ENCODE measurements at places on chromosomes 5 and 9.
A peak's percentile ranks its signal among the peaks of the same experiment; 100 is the strongest.

GRCh38 chr5:16539169-16539666 is 73.6 kb upstream of the ZNF622 start:
- peak; percentile 63 for DNase-seq

GRCh38 chr9:92650839-92651621 is 18.9 kb downstream of the IPPK start:
- DNase-seq: peak; percentile 43

GRCh38 chr9:84785792-84786547 is 116.4 kb downstream of the NTRK2 start:
- DNase-seq: no peak

DNA sequence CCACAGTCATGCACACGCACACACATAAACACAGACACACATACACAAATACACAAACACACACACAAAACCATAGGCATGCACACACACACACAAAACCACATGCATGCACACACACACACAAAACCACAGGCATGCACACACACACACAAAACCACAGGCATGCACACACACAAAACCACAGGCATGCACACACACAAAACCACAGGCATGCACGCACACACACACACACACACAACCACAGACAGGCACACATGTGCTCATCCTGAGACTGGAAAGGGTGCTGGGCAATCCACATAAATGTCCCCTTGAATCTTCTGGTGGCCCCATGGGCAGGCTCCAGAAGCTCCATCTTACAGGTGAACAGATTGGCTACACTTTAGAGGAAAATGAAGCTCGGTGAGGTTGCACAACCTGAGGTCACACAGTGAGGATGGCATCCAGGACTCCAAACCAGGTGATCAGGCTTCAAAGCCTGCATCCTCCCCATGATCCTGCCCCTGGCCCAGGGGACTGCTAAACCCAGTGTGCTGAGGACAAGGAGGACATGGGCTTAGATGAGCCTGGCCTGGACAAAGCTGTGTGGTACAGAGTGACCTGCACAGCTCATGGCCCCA is 144.8 kb downstream of the GADD45G start:
- DNase-seq: no peak

DNA sequence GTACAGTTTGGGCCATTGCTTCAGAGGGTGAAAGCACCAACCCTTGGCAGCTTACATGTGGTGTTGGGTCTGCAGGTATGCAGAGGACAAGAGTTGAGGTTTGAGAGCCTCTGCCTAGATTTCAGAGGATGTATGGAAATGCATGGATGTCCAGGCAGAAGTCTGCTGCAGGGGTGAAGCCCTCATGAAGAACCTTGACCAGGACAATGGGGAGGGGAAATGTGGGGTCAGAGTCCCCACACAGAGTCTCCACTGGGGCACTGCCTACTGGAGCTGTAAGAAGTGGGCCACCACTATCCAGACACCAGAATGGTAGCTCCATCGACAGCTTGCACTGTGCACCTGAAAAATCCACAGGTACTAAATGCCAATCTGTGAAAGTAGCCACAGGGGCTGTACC is 113.6 kb upstream of the SPATA31C2 start:
- no peak for DNase-seq

DNA sequence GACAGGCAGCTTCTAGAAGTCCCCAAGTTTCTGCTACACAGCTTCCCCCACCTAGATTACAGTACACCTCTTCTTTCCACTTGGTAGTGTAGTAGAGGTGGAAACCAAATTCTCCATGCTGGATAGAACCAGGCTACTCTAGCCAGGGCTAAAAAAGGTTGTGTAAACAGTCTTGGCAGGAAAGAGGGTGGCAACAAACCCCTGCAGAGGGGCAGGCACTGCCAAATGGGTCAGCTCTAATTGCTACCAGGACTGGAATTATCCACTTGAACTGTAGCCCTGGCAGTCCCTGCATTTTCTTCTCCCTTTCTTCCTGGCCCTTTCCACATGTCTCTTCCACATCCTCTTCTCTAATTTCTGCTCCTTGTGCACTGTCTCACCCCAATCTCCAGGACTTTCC is 24.8 kb downstream of the RANBP3L start:
- DNase-seq: no peak

DNA sequence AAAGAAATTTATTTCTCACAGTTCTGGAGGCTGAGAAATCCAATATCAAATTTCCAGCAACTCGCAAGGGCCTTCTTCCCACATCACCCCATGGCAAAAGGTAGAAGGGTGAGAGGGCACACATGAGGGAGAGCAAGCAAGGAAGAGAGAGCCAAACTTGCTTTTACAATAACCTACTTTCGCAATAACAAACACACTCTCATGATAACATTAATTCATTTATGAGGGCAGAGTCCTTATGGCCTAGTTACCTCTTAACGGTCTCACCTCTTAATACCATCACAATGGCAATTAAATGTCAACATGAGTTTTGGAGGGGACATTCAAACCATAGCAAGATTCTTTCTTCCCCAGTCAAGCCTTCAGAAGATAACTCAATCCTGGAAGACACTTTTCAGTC is 11.6 kb upstream of the HRH2 start:
- no peak for DNase-seq

GRCh38 chr5:126675338-126675737 is 74.6 kb downstream of the PHAX start:
- DNase-seq: no peak

DNA sequence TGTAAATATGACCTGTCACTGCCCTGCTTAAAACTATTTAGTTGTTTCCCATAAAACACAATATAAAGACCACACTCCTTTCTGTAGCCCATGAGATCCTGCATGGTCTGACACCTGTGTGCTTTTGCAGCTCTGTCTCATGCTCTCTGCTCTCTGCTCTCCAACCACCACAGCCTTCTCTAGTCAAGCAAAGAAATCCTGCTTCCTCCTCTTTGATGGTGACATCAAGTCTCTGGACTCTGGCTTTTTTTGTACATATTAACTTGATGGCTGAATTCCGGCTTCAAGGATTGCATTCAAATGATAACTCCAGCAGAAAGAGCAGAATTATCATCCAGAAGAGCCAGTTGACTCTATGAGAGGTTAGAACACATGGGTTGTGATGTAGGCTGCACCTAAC is 58.2 kb downstream of the CHSY3 start:
- DNase-seq: no peak

DNA sequence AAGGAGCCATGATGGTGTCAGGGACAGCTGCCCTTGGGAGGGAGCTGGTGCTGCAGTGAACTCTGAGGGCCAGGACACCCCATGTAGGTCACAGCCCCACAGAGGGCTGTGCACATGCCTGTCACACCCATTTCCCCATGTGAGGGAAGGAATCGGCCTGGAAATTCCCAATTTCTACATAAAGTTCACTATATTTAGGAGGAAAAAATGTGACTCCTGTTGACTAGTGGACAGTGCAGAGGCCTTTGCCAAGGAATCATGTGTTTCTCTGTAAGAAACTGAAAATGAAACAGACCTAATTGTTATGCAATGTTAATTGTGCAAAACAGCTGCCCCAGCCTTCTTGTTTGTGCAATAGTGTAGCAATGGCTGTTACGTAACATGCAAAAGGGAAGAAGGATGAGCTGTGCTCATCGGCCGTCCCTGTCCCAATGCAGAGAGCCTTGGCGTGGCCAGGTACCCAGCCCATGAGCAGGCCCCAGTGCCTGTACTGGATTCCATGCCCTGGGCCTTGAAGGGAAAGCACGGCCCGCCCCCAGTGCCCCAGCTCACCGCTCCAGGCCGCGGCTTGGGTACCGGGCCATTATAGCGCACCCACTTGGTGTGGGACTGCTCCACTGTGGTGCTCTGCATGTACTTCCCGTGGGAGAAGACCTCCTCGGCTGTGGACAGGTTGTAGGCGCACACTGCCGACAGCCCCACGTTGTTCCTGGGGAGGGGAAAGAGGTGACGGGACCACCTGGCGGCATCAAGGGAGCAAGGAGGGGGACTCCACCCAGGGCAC is 70.0 kb downstream of the SECISBP2 start:
- DNase-seq: peak; percentile 84

- no peak for DNase-seq
Measured at GRCh38 chr5:126373375-126374108, 49.7 kb upstream of the GRAMD2B start.

GRCh38 chr9:114151426-114151956 is 3.8 kb upstream of the COL27A1 start:
- DNase-seq: no peak

DNA sequence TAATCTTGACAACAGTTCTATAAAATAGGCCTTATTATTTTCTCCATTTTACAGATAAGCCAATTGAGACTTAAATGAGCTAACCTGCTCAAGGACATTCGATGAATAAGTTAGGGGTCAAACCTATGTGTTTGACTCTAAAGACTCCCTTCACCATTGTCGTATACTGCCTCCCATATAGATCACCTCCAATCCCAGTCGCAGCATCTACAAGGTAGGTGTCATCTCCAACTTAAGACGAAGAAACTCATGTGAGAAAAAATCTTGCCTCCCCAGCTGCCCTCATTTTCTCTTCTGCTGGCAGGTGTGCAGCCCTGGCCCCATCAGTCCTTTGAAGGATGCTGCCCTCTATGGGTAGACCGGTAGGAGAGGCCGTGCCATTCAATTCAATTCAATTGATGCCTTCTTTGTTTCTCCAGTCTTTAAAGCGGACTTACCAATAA is 75.2 kb upstream of the SMARCA2 start:
- DNase-seq: no peak

DNA sequence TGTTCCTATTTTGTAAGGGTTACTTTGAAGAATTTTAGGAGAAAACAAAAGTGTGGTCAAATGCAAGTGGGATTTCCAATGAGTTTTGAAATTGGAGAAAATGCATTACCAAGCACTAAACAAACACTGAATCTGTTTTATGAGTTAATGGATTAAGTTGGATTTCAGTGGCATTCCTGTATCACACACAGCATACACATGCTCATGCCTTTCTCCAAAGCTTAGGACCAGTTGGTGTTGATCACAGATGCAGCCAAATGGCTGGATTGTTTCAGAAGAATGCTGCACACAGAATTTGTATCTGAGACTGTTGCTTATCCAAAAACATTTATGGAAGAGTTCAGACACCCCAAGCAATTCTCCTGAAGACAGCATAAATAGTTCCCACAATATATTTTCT is 611.1 kb downstream of the ACTL7B start:
- no peak for DNase-seq

DNA sequence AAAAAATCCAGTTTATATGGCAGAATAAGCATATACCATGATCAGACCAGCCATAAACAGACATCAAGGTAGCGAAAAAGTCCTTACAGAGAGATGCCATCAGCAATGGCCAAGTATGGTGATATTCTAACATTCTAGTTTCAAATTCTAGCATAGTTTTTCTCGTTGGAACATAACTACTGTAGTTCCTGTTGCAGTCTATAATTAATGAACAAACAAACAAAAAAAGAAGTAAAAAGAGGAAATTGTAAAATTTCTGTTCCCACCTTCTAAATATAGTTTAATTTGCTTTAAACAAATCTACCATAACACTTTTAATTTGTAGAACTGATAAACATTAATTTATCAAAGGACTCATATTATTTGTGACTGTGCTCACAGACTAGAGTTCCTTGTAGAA is 9.9 kb upstream of the CD180 start:
- no peak for DNase-seq

GRCh38 chr5:103345461-103345860 is 86.9 kb downstream of the MACIR start:
- no peak for DNase-seq

- DNase-seq: no peak
Measured at GRCh38 chr9:137188086-137188489, 272 bp downstream of the ANAPC2 start.
